Upper lobe of left lung (tissue), 6 donors: ENCODE measurements at places on chromosomes 16 and 17. TPM values are rescaled to one million over a fixed set of nuclear protein-coding genes. Genes with fewer than 3 reads are reported as not detected.

TMEM235 gene
- total RNA-seq = not detected

PERCC1 gene
- total RNA-seq = not detected

TOX3 gene
- 2.6 TPM for total RNA-seq

TMEM106A gene
- 68.1 TPM for total RNA-seq

HBA2 gene
- 916 TPM for total RNA-seq

MYCBPAP gene
- total RNA-seq = 3.0 TPM

NUTF2 gene
- 119 TPM for total RNA-seq

- H3K36me3 ChIP-seq = peaks cover 6% of the 10 kb centered on the region
- H3K27ac ChIP-seq = no peak overlapping the region
- no peak overlapping the region for H3K4me3 ChIP-seq
- peaks cover 18% of the 10 kb centered on the region for H3K4me1 ChIP-seq
- no peak for DNase-seq
Observed at GRCh38 chr16:85919271-85920267, 20.6 kb downstream of the IRF8 start.

- H3K4me1 ChIP-seq = no peaks in the 10 kb centered on the region
- H3K27ac ChIP-seq = no peak overlapping the region
- H3K36me3 ChIP-seq = no peaks in the 10 kb centered on the region
- no peaks in the 10 kb centered on the region for H3K27me3 ChIP-seq
Observed at GRCh38 chr17:32542186-32542585, 55.4 kb downstream of the CDK5R1 start.

- H3K4me1 ChIP-seq = peaks cover 16% of the 10 kb centered on the region
- peak; percentile 27 for DNase-seq
- H3K4me3 ChIP-seq = no peak overlapping the region
Observed at GRCh38 chr16:81626181-81626674, 152.9 kb upstream of the PLCG2 start.

GRCh38 chr17:68600931-68601564 lies at the start of gene FAM20A:
FAM20A (minus strand) TSS chr17:68601367; CDS start chr17:68600666, 701 bp downstream.
- H3K27me3 ChIP-seq = no peaks in the 10 kb centered on the region
- DNase-seq = peak; percentile 76
- H3K36me3 ChIP-seq = no peaks in the 10 kb centered on the region
- peaks cover 28% of the 10 kb centered on the region for H3K4me1 ChIP-seq

GRCh38 chr16:85416228-85417109 lies 196.7 kb upstream of the GSE1 start:
- H3K4me1 ChIP-seq = peaks cover 10% of the 10 kb centered on the region
- peak overlapping the region; percentile 35 for H3K27ac ChIP-seq
- H3K4me3 ChIP-seq = peak overlapping the region; percentile 25
- no peaks in the 10 kb centered on the region for H3K27me3 ChIP-seq
- no peaks in the 10 kb centered on the region for H3K36me3 ChIP-seq

- H3K4me1 ChIP-seq = peaks cover 5% of the 10 kb centered on the region
- peak; percentile 94 for DNase-seq
- H3K27ac ChIP-seq = peak within 1 kb of the TSS; percentile 97
- no peaks in the 10 kb centered on the region for H3K36me3 ChIP-seq
- peak within 1 kb of the TSS; percentile 44 for H3K4me3 ChIP-seq
Observed at GRCh38 chr16:56625140-56625942, at the start of gene MT1E. MT1E (plus strand) TSS chr16:56625781; CDS start chr16:56625852, 71 bp downstream.

DNA sequence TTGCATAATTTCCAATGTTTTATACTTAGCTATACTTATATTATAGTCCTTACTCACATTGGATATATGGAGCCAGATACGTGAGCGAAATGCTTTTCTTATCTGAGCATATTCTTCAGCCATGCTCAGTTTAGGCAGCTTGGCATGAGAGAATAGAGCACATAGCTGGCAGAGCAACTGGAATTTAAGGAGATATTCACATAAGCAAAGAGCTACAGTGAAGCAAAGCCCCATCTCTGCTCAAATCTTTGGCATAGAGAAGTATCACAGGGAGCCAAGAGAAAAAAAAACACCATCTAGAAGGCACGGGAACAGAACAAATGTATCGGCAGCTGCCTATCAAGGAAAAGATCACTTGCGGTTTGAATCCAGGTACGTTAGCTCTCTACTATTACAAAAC lies 734.2 kb upstream of the KIF2B start:
- no peak overlapping the region for H3K27ac ChIP-seq
- no peaks in the 10 kb centered on the region for H3K27me3 ChIP-seq
- no peaks in the 10 kb centered on the region for H3K36me3 ChIP-seq
- no peak for DNase-seq
- no peak overlapping the region for H3K4me3 ChIP-seq

GRCh38 chr16:85863384-85863774 lies 35.6 kb upstream of the IRF8 start:
- H3K27ac ChIP-seq = no peak overlapping the region
- no peaks in the 10 kb centered on the region for H3K4me1 ChIP-seq
- H3K36me3 ChIP-seq = no peaks in the 10 kb centered on the region

DNA sequence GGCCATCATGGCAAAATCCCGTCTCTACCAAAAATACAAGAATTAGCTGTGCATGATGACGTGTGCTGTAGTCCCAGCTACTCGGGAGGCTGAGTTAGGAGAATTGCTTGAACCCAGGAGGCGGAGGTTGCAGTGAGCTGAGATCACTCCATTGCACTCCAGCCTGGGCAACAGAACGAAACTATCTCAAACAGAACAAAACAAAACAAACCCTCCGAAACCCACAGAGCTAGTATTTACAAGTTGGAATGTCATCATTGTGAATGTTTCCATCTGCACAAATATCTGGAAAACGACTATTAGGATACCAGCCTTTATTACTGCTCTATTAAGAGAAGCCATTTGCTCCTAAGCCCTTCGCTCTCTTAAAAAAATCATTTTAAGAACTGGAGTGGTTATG lies 26.0 kb downstream of the SMARCE1 start:
- no peak overlapping the region for H3K4me3 ChIP-seq
- H3K27ac ChIP-seq = no peak overlapping the region
- H3K27me3 ChIP-seq = no peaks in the 10 kb centered on the region
- peaks cover 4% of the 10 kb centered on the region for H3K4me1 ChIP-seq

- no peaks in the 10 kb centered on the region for H3K36me3 ChIP-seq
- peaks cover 27% of the 10 kb centered on the region for H3K4me1 ChIP-seq
- no peak for DNase-seq
- H3K4me3 ChIP-seq = peak overlapping the region; percentile 21
- no peaks in the 10 kb centered on the region for H3K27me3 ChIP-seq
Observed at GRCh38 chr17:57604771-57605674, 140.1 kb downstream of the CCDC182 start.

DNA sequence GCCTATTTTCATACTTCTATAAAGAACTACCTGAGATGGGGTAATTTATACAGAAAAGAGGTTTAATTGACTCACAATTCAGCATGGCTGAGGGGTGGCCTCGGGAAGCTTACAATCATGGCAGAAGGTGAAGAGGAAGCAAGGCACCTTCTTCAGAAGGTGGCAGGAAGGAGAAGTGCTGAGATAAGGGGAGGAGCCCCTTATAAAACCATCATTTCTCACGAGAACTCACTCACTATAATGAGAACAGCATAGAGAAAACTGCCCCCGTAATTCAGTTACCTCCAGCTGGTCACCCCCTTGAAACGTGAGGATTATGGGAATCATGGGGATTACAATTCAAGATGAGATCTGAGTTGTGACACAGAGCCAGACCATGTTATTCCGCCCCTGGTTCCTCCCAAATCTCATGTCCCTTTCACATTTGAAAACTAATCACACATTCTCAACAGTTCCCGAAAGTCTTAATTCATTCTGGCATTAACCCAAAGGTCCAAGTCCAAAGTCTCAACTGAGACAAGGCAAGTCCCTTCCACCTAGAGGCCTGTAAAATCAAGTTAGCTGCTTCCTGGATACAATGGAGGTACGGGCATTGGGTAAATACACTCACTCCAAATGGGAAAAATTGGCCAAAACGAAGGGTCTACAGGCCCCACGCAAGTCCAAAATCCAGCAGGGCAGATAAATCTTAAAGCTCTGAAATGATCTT lies 237.7 kb downstream of the CDH13 start:
- no peaks in the 10 kb centered on the region for H3K36me3 ChIP-seq
- no peak overlapping the region for H3K27ac ChIP-seq
- no peaks in the 10 kb centered on the region for H3K27me3 ChIP-seq
- no peaks in the 10 kb centered on the region for H3K4me1 ChIP-seq
- no peak for DNase-seq

GRCh38 chr17:70053241-70054234 lies 21.5 kb upstream of the KCNJ16 start:
- no peak for DNase-seq
- H3K27me3 ChIP-seq = no peaks in the 10 kb centered on the region
- no peak overlapping the region for H3K27ac ChIP-seq
- peak overlapping the region; percentile 6 for H3K4me3 ChIP-seq

DNA sequence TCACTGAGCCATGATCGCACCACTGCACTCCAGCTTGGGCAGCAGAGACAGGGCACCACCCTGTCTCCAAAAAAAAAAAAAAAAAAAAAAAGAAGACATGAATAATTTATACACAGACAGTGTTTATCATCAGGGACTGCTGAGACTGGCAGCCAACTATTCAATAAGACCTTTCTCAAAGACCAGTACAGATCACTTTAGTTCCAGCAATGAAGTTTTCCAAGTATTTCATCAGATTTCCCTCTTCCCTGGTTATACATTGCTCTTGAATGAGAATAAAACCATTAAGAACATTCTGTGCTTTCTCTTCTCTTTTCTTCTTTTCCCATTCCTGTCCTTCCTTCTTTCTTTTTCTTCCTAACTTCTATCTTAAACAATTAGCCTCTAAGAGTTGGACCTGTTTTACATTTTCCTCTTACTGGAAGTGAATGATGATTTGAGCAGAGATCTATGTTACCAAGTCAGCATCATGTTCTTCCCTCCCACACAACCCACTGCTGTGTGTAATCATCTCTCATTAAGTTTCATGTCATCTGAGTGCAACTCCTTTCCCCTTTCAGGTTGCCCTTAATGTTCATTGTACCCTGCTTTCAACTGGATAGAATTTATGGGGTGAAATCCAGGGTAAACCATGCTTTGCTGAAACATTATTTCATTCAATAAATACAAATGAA lies 35.9 kb upstream of the SMIM36 start:
- no peaks in the 10 kb centered on the region for H3K27me3 ChIP-seq
- no peaks in the 10 kb centered on the region for H3K4me1 ChIP-seq
- H3K4me3 ChIP-seq = no peak overlapping the region

- H3K27ac ChIP-seq = no peak overlapping the region
- peak; percentile 73 for DNase-seq
- no peaks in the 10 kb centered on the region for H3K27me3 ChIP-seq
- H3K4me3 ChIP-seq = no peak overlapping the region
Observed at GRCh38 chr16:87331241-87331801, 14.1 kb upstream of the C16orf95 start.

DNA sequence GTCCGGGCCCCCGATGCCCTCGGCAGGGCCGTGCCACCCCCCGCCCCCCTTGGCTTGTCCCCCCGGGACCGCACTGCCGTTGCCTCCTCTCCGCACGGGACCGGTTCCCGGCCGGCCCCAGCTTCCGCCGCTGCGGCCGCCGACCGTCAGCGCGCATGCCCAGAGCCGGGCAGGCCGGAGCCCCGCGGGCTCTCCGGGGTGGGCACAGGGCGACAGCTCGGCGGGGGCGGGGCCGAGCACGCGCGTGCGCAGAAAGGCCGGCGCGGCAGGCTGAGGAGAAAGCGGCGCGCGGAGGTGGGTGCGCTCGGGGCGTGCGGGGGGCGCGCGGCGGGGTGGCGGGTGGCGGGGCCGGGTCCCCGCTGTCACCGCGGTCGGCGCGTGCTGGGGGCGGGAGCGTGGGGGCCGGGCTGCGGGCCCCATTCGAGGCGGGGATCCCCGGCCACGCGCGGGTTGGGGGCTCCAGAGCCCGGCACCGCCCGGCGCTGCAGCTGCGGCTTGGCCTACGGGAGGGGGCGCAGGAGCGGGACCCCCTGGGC lies at the start of gene TBC1D24:
Gene TBC1D24 (plus strand): TSS at position 251 of the 536 bp plus-strand sequence. CDS start 21,022 bp downstream, outside the sequence.
- peaks cover 48% of the 10 kb centered on the region for H3K4me1 ChIP-seq
- peak within 1 kb of the TSS; percentile 93 for H3K27ac ChIP-seq
- H3K4me3 ChIP-seq = peak within 1 kb of the TSS; percentile 82
- no peaks in the 10 kb centered on the region for H3K36me3 ChIP-seq

GRCh38 chr17:64499805-64500486 lies 3.1 kb upstream of the POLG2 start:
- no peak for DNase-seq
- no peaks in the 10 kb centered on the region for H3K27me3 ChIP-seq
- H3K36me3 ChIP-seq = peaks cover 77% of the 10 kb centered on the region
- peaks cover 61% of the 10 kb centered on the region for H3K4me1 ChIP-seq
- H3K4me3 ChIP-seq = no peak overlapping the region
- no peak overlapping the region for H3K27ac ChIP-seq

DNA sequence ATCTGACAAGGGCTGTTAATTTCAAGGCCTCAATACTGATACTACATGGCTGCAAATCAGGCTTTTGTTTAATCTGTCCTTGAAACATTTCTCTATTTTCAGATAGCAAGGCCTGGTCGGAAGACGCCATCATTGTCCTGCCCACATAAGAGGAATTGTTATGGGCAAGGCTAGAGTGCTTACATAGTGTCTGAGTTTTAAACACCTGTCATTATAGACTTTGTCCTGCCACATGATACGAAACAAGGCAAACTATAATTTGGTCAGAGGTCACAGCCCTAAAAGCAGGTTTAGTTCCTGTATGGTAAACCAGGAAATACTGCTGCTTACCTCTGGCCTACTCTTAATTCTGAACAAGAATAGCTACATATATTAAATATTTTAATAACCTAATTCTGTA lies 104.4 kb downstream of the SSH2 start:
- peak overlapping the region; percentile 41 for H3K27ac ChIP-seq
- H3K27me3 ChIP-seq = no peaks in the 10 kb centered on the region
- H3K36me3 ChIP-seq = no peaks in the 10 kb centered on the region
- DNase-seq = no peak
- no peaks in the 10 kb centered on the region for H3K4me1 ChIP-seq
- no peak overlapping the region for H3K4me3 ChIP-seq

GRCh38 chr17:64742326-64742725 lies 80.2 kb upstream of the SMURF2 start:
- DNase-seq = no peak
- H3K36me3 ChIP-seq = no peaks in the 10 kb centered on the region
- H3K4me3 ChIP-seq = no peak overlapping the region
- H3K27me3 ChIP-seq = no peaks in the 10 kb centered on the region

- DNase-seq = no peak
- H3K36me3 ChIP-seq = peaks cover 4% of the 10 kb centered on the region
- H3K4me1 ChIP-seq = peaks cover 22% of the 10 kb centered on the region
- H3K27me3 ChIP-seq = no peaks in the 10 kb centered on the region
Observed at GRCh38 chr16:12063004-12063395, 86.5 kb downstream of the SNX29 start.

- H3K27me3 ChIP-seq = peaks cover 6% of the 10 kb centered on the region
- H3K36me3 ChIP-seq = no peaks in the 10 kb centered on the region
- DNase-seq = no peak
- no peaks in the 10 kb centered on the region for H3K4me1 ChIP-seq
- H3K4me3 ChIP-seq = no peak overlapping the region
Observed at GRCh38 chr17:79129523-79129922, 54.9 kb downstream of the ENGASE start.

DNA sequence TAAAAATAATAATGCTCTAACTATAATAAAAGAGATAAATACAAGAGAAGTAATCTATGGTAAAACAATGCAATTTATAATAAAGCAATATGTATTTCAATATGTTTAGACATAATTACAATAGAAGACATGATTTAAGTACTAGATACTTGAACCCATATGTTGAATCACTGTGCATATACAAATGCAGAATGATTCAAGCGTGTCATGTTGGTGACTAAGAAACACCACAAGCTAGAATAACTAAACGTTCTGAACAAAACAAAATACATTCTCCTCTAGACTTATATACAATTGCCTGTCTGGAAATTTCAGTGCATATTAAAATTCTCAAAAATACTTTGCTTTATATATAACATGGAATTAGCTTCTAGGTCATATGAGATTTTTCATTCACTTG lies 11.2 kb downstream of the TADA2A start:
- H3K36me3 ChIP-seq = peaks cover 9% of the 10 kb centered on the region
- no peaks in the 10 kb centered on the region for H3K4me1 ChIP-seq
- no peak overlapping the region for H3K4me3 ChIP-seq
- DNase-seq = no peak
- no peak overlapping the region for H3K27ac ChIP-seq
